ENCODE measurements at places on chromosomes 1 and 21.

- no peak for DNase-seq
Observed at GRCh38 chr1:95282518-95282895, 48.5 kb downstream of the RWDD3 start.

DNA sequence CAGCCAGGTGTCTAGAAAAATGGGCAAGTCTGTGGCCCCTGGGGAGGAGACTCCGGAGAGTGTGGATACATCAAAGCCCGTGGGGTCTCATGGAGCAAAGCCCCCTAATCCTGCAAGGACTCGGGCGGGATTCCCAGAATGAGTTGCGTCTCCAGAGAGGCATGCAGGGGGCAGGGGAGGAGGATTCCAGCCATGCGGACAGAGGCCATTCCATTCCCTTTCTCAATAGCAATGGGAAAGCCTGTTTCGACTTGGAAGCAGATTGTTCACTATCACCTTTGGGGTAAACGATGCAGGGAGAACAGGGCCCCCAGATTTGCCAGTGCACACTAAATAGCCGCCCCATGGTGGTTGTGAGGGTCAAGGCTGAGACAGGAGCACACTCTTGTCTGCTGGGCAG is 15.4 kb upstream of the PRDM15 start:
- no peak for DNase-seq

DNA sequence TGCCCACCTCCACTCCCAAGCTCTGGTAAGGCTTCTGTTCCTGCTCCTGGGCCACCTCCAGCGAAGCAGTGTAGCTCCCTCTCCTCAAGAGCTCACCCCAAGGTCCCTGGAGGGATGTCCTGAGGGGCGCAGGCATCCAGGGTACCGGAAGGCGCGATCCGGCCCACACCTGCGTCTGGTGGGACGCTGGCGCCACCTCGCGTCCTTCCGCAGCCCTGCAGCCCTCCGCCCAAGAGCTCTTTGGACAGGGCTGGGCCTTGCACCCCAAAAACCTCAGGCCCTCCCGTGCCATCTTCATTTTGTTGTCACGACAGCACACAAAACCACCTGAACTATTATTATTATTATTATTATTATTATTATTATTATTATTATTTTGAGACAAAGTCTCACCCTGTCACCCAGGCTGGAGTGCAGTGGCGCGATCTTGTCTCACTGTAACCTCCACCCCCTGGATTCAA is 49.2 kb upstream of the PAX7 start:
- DNase-seq: peak; percentile 19

- no peak for DNase-seq
Observed at GRCh38 chr1:78645723-78646122, 3.9 kb upstream of the IFI44 start.

DNA sequence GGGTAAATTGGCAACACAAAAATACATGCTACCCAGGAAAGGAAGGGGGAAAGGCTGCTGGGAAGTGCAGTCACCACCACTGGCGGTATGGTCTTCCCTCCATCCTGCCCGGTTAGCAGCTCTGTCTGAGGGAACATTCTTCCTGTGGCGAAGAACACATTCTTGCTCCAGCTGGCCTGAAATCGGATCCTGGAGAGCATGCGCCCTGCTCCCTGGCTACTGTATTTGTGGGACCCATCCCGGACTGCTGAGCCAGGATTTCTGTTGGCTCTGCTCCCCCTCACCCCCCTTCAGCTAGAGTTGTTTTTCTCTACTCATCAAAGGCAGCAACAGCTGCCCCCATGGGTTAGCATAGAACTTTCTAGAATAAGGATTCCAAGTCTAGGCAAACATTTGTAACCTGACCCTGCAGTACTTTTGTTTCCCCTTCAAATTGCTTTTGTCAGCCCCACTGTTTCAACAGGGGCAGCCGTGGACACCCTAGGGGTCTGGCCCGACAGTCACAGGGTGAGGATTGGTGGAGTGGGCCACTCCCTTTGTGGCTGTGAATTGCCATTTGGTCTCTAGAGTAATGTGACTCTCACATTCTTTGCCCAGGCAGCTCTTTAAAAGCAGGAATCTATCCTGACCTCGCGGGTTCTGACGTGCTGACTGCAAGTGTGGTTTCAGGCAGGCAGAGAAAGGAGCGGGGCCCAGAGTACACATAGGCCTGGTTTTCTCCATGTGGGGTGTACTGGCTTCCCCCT is 157.7 kb downstream of the TOMM20 start:
- no peak for DNase-seq

DNA sequence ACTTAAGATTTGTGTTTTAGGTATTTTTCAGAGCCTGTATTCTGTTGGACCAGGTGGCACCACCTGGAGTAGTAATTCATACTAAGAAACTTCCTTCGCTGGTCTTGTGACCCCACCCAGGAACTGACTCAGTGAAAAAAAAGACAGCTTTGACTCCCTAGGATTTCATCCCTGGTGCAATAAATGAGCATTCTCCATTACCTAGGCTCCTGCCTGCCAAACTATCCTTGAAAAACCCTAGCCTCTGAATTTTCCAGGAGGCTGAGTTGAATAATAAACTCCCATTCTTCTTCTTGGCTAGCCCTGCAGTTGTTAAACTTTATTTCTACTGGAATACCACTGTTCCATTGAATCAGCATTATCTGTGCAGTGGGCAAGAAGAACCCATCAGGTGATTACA is 10.6 kb upstream of the RGS18 start:
- no peak for DNase-seq

- DNase-seq: no peak
Observed at GRCh38 chr1:190663962-190664361, 186.3 kb upstream of the BRINP3 start.

DNA sequence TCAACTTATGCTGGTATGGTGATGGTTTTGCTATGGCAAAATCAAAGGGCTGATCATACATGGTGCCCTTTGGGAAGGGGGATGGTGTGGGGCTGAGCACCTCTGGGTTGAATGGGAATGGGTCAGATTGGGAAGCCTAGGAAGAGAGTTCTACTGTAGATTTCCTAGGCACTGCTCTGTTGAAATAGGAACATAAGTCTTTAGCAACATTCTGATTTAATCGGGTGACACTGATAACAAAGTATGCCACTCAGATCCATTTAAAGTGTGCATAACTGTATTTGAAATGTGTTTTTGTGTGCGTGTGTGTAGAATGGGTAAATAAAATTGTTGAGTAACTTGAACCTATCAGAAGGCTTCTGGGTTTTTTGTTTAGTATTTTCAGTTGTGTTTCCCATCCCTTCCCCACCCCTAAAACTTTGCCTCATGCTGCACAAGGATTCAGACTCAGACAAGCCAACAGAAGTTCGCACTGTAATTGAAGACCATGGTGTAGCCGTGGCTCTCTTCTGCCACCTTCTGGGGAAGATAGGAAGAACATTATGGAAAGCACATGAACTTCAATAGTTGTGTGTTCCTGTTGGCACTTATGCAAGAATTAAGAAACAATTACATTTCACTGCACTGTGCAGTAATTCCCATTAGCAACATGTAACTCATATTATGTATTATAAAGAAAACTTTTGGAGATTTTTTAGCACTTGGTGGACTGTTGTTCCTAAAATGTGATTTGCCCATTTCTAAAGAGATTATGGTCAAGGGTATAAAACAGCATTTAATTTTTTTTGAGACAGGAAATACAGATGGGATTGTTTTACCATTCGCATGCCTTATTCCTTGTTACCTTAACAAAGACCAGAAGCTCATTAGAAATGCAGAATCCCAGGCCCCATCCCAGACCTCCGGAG is 10.9 kb upstream of the C4BPB start:
- peak; percentile 59 for DNase-seq

DNA sequence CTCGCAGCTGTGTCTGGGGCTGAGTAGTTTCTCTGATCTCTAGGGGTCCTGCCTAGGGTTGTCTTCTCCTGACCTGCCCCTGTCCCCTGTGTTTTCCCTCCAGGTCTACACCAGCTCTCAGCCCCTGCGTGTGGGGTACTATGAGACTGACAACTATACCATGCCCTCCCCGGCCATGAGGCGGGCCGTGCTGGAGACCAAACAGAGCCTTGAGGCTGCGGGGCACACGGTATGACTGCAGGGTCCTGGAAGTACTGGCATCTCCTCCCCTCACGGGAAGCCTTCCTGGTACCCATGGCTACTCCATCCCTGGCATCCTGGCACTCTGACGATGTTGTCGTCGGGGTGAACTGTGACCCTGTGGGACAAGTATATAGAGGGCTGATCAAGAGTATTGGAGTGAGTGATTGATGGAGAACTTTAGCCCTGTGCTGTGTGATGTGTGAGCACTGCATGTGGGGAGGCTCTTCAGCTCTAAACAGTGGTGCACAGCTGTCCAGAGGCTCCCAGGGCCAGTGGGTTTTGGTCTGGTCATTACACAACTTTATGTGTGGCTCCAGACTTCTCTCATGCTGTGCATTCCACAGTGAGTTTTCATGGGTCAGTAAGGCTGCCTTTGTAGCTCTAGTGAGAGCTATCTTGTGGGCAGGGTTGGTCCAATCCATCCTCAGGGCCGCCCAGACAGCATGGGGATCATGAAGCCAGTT is 14.4 kb downstream of the FAAH start:
- DNase-seq: no peak

GRCh38 chr1:248710305-248710900 is 7.8 kb upstream of the OR14I1 start:
- no peak for DNase-seq

- no peak for DNase-seq
Observed at GRCh38 chr1:4489486-4489885, 164.9 kb upstream of the AJAP1 start.

DNA sequence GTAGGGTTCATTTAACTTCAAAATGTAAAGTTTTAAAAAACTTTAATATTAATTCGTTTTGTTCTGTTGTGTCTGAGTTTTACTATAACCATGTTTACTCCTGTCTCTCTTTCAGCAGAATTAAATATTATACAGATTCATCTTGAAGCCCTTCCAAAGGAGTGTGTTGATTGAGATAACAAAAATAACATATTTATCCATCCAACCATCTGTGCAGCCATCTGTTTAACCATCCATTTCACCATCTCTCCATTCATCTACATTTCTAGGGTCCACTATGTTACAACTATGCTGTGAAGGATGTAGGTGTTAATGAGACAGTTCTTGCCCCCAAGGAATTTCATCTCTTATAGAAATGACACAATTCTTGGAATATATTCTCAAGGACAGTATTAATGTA is 36.0 kb upstream of the GNG12 start:
- DNase-seq: no peak

- DNase-seq: no peak
Observed at GRCh38 chr1:116311756-116312680, 61.0 kb upstream of the ATP1A1 start.

DNA sequence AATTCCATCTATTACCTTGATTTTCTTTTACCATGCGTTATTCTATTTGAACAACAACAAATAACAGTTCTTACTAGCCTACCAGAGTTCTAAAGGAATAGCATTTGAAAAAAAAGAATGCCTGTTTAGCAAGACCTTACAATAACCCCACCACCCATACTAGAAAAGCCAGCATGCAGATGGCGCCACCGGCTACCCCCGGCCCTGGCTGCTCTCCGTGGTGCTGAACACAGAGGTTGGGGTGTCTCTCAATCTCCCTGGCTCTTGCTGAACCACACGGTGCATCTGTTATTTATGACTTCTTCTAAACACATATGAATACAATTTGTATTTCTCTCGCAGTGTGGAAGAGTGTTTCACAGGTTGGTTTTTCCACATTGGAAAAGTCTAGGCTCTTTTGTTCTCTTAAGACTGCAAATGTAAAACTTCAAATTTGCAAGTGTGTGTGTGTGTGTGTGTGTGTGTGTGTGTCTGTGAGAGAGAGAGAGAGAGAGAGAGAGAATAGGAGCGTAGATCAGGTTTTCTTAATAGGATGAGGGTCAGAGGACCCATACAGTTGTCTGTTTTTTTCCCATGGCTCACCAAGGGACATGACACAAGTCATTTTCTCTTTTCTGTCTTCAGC is 13.6 kb downstream of the GRIK3 start:
- DNase-seq: no peak

- no peak for DNase-seq
Observed at GRCh38 chr1:14929547-14930246, 223.8 kb upstream of the TMEM51 start.

GRCh38 chr1:9093581-9093980 is 24.1 kb upstream of the SLC2A5 start:
- no peak for DNase-seq

- no peak for DNase-seq
Observed at GRCh38 chr1:3074297-3074741, 5.3 kb downstream of the PRDM16 start.

GRCh38 chr1:239899747-239900146 is 191.9 kb upstream of the FMN2 start:
- DNase-seq: no peak

DNA sequence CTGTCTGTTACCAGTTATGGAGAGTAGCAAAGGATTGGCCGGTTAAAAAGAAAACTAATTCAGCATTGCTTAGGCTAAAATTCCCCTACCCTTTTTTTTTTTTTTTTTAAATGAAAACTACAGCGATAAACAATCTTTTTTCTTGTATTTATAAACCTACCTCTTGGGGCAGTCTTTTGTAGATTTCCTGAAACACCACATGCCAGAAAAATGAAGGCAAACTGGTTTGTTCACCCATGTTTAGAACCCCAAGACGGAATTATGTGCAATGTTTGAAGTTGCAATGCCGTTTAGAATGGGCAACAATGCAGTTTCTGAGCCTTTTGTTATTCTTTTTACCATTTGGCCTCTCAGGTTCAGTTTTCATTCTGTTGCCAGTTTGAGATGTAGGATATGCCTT is 59.1 kb downstream of the PRDM2 start:
- DNase-seq: no peak

- no peak for DNase-seq
Observed at GRCh38 chr1:11746795-11747487, 11.0 kb downstream of the AGTRAP start.

DNA sequence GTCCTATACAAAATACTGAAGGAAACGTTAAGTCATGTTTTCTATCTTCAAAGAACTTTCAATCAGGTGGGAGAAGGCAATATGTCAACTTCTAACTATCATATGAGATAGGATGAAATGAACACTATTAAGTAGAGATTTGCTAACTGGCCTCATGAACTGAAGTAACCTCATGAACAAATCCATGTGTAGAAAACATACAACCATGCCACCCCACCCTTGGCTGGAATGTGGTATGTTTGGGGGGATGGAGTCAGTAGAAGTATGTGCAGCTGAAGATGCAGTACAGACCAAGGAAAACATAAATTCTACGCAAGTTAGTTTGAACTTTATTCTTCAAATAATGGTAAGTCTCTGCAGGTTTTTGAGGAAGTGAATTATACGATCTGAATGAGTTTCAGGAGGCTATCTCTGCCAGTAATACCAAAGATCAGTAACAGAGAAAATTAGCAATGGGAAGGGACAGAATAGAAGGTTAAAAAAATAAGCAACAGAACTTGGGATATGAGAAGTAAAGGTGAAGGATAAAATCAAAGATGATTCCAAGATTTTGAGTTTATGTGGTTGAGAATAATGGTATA is 4.5 kb downstream of the TRMT1L start:
- no peak for DNase-seq

DNA sequence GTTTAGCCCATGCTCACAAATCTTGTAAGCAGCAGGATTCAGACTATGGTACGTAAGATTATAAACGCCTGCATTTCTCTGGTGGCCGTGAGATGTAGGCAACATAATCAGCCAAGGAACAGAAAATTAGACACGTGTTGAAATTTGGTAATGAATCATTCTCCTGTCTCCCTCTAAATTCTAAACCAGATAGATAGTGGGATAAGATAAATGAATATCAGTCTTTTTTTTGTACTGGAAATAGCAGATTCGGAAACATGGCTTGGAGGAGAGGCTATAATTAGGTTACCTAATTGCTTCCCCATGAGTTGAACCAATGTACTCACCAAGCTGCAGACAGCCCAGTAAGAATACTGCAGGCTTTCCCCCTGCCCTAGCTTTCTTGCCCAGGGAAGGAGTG is 172.3 kb downstream of the TGFB2 start:
- no peak for DNase-seq

Measured in activated T-cell treated with anti-CD3 and anti-CD28 coated beads for 24 hours (primary cell).